Activated CD4-positive, alpha-beta T cell treated with anti-CD3 and anti-CD28 coated beads, Interleukin-2, amount 50 U/mL, for 4 hours (primary cell): ENCODE measurements at places on chromosomes 3 and 15.

- DNase-seq: no peak
Measured at GRCh38 chr3:20741381-20741780, 555.4 kb upstream of the SGO1 start.

DNA sequence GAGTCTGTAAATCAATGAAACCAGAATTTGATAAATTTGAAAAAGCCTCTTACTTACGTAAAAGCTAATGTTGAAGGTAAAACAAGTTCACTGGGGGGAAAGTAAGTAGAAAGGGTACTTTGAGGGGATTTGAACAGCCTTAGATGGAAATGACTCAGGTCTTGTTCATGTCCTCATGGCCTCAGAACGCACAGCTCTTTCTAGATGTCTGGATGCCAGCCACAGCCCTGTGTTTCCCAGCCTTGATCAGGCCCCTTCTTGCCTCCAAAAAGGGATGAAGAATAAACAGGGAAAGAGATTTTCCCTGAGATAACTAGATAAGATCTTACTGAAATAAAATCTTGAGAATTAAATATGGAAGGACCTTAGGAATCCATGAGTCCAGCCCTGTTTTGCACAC lies 237.1 kb upstream of the GOLGA6L4 start:
- no peak for DNase-seq

- DNase-seq: no peak
Measured at GRCh38 chr3:167866331-167866730, 130.8 kb downstream of the SERPINI1 start.

DNA sequence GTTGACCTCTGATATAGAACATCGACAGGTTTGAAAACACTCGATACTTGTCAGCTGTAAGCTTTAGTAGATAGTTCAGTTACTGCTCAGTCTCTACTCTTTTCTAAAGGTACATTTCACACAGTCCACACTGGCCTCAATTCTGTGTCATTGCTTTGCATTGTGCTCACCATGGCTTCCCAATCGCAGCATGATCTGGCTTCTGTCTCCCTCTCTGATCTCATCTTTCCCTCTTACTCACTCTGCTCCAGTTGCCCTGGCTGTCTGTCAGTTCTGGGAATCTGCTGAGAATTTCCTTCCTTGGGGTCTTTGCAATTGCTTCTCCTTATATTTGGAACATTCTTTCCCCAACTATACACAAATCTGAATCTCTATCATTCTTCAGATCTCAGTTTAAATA lies 80.6 kb downstream of the GTF2E1 start:
- DNase-seq: no peak

GRCh38 chr3:121768452-121768851 lies 18.9 kb upstream of the GOLGB1 start:
- DNase-seq: no peak

- DNase-seq: no peak
Measured at GRCh38 chr3:181133832-181134231, 144.3 kb upstream of the DNAJC19 start.

GRCh38 chr3:16114930-16115329 lies 59.5 kb upstream of the GALNT15 start:
- DNase-seq: no peak

GRCh38 chr15:94576889-94577533 lies 345.6 kb downstream of the MCTP2 start:
- DNase-seq: peak; percentile 8

DNA sequence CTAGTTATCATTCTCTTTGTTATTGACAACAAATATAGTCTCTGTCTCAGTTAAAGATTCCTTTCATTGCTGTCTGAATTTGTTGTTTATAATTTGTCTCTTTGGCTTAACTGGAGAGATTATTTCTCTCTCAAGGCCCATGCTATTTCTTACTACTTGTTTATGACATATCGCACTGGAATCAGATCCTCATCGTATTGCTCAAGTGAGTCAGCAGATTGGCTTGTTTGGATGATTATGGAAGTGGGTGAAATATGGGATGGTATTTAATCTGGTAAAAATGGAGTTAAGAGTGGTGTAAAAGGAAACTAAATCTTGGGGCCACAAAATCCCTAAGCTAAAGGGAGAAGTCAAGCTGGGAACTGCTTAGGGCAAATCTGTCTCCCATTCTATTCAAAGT lies 613.1 kb downstream of the SI start:
- DNase-seq: no peak

DNA sequence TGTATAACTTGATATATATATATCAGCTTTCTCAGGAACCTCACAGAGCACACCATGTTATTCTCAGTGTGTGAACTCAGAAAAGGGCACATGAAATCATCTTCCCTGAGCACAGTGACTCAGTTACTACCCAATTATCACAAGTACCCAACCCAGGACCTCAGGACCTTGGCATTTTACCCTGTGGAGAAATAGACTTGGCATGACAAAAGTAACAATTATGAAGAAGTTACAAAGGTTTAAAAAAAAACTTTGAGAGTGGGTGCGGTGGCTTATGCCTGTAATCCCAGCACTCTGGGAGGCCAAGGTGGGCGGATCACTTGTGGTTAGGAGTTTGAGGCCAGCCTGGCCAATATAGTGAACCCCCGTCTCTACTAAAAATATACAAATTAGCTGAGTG lies 52.4 kb downstream of the ONECUT1 start:
- no peak for DNase-seq

- DNase-seq: no peak
Measured at GRCh38 chr15:57565311-57565710, 26.4 kb upstream of the MYZAP start.

GRCh38 chr3:106217745-106218144 lies 348.9 kb upstream of the CBLB start:
- DNase-seq: no peak

- no peak for DNase-seq
Measured at GRCh38 chr15:57146506-57147201, 228.2 kb downstream of the TCF12 start.

DNA sequence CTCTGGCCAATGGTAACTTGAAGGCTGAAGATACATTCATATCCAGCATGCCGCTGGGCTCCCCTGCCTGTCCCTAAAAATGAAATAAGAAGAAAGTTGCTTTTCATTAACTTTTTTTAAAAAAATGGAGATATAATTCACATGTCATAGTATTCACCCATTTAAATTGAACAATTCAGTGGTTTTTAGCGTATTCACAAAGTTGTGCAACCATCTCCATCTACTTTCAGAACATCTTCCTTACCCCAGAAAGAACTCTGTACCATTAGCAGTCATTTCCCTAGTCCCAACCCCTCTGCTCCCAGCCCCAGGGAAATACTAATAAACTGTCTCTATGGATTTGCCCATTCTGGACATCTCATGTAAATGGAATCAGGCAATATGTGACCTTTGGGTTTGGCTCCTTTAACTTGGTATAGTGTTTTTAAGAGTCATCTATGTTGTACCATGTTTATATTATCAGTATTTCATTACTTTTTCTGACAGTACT lies 55.8 kb upstream of the GATM start:
- DNase-seq: no peak
